ENCODE measurements at places on chromosomes 12 and 14. TPM values are rescaled to one million over a fixed set of nuclear protein-coding genes. Genes with fewer than 3 reads are reported as not detected.

DNA sequence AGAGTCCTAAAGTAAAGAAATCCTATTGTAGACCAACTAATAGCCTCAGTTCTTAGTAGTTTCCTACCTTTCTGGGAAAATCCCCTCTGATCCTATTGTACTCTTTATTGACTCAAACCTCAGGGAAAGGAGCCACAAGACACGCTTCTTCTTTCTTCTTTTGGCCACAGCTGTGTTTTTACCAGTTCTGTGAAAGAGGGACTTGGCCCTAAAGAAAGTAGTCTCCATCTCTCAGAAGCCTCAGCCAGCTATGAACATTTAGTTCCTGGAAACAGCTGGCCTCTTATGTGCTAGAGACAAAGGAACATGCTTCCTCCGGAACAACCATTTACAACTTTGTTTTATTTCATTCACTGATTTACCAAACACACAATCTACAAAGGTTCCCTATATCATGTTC lies 66.1 kb upstream of the ARID2 start:
- peak; percentile 55 for DNase-seq

- DNase-seq, result peak; percentile 43
Observed at GRCh38 chr14:90087433-90087832, 25.6 kb downstream of the KCNK13 start.

DNA sequence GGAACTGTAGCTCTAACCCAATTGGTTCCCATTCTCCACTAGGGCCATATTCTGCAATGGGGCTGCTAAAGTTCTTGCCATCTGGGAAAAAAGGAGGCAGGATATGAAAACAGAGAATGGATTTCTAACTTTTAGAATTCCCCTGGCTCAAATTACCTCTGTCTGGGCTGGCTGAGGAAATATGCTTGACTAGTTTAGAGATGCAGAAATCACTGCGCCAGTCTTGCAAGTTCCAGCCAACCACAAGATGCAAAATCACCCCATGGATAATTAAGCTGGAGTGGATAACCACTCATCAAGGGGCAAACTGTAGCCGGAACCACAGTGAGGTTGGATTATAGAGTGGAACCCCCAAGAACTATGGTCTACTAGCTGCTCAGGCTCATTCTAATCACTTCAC lies 126.3 kb downstream of the RALGAPA1 start:
- DNase-seq, result no peak

- no peak for DNase-seq
Observed at GRCh38 chr14:27392153-27392552, 794.3 kb upstream of the NOVA1 start.

GRCh38 chr12:120231316-120232011 lies 30.6 kb upstream of the RPLP0 start:
- peak; percentile 95 for DNase-seq

DNA sequence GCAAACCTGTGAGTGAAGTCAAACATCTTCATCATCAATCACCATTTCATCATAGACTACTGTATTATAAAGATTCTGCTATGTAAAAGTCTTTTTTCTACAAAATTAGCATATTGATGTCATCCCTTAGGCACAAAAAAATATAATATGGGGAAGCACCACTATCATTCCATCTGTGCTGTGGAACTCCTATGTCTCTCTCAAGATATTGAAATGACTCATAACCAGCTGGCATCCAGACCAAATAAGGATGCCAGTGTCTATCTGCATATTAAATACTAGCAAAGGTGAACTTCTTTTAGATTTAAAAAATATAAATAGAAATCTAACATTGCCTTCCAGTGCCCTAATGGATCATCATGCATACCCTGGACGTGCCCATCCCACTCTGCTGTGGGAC lies 17.9 kb upstream of the DCAF5 start:
- DNase-seq, result no peak

DNA sequence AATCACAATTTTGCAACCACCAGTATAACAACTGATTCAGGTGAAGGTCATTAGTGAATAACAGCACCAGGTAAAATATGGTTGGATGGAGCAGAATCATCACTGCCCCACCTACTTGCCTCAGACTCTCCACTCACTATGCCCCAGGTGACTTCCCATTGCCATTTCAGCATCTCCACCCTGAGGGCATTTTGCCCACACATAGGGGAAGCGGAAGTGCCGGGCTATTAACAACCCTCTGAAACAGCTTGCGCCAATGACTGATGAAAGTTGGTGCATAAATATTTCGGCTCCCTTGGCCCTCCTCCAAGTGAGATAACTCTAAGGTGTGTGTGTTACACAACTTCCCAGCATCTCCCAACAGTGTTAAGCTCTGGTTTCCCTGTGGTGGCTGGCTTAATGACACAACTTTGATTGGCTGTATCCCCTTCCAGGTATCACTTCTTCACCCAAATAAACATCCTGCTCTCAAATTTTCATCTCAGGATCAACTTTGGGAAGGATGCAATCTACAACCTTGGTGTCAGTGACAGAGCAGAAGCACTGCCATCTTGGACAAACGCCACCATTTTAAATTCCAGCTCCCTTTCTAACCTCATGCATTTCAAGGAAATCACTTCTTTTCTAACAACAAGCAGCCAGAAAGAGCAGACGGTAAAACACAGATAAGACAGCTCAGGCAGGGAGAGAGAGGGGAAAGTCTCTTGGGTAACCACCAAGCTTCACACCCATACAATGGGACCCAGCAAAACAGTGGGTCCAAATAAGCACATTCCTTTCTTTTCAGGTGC lies 73.6 kb upstream of the PPP2R5C start:
- DNase-seq, result no peak

GRCh38 chr14:46490238-46490685 lies 161.3 kb downstream of the RPL10L start:
- DNase-seq, result peak; percentile 7

DNA sequence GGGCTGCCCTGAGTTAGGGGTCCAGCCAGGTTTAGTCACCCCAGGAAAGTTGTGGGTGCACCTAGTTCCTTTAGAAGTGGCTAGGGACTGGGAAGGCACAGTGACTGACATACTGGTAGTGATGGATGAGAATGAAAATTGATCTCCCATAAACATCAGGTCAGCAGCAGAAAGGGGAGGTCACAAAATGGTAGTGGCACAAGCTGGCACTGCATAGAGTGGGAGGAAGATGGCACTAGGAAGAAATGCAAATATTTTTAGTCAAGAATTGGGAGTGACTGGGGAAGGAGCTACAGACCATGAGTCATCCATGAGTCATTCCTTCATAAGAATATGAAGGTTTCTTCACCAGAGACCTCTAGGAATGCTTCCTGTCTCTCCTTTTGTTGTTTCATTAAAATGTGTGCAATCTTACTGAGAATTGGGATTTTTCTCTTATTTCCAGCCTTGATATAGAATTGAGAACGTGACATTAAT lies 198.3 kb upstream of the AMIGO2 start:
- no peak for DNase-seq

- no peak for DNase-seq
Observed at GRCh38 chr12:49539406-49540228, 787 bp downstream of the KCNH3 start.

- DNase-seq, result no peak
Observed at GRCh38 chr12:31822761-31823160, 93.9 kb upstream of the AMN1 start.

GRCh38 chr14:90626550-90626949 lies 189.7 kb downstream of the TTC7B start:
- no peak for DNase-seq

DNA sequence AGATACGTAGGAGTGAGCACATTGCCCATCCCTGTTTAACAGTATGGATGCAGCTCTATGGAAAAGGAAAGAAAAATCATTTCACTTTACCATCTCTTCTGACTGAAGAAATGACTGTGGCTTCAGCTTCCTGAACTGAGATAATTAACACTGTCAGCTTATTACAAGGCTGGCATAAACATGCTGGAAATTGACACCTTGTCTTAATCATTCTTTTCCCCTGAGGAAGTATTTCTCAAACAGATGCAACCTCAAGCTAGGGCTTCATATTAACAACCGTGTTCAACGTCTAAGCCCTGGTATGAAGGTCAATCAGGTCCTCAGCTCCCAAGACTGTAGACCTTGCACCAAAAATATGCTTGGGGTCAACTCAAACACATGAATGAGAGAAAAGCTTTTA lies 25.0 kb downstream of the RERG start:
- DNase-seq, result no peak

GRCh38 chr12:789852-790563 lies 37.6 kb downstream of the WNK1 start:
- no peak for DNase-seq

DNA sequence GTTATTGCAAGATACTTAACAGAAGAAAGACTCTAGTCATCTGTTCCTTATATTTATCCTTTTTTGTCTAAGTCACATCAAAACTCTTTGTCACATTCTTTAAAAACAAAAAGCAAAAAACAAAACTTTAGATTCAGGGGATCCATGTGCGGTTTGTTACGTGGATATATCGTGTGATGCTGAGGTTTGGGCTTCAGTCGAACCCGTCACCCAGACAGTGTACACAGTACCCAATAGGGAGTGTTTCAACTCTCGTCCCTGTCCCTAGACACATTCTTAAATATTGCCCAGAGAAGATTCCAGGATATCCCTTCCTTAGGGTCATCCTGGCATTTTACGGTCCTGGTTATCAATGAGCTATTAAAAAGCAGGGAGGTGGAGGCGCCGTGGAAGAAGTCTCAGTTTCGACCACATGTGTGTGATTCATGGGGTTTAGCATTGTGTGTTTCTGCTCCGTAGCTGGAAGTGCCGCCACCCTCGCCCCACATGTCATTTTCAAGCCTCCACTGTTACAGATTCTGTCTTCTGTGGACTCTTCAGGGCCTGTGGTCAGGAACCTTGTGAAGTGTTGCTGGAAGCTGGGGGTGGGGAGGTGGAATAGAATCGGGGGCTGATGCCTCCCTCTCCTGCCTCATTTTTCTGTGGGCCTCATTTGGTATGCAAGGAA lies 19.9 kb downstream of the CCND2 start:
- no peak for DNase-seq

DNA sequence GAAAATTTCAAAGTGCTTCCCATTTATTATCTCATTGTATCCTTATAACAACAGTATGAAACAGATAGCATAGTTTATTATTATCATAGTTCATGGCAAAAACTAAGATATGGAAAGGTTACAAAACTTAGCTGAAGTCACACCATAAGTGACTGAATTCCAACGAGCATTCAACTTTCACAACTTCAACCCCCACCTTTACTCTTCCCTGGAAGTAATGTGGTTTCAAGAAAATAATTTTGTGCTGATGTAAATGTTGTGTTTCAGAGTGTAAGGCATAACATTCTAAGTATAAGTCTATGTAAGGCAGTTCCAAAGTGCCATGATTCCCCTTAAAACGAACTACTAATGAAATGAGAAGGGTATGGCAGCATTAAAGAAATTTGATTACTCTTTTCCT lies 454.5 kb downstream of the BCAT1 start:
- DNase-seq, result no peak

DNA sequence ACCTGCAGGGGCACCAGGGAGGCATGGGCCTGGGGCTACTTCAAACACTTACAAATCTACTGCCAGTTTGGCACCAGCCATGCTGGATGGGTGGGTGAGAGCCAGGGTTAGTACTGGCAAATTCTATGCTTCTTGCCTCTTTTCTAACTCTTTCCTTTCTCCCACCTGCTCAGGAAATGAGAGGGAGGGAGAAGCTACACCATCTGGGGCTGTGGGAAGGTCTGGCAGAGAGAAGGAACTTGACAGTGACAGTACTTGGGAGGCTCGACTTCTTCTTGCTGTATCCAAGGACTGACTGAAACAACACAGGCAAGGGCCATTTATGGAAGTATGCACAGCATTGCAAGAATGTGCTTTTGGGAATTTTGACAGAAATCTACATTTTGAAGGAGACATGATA lies 149.6 kb upstream of the DYRK2 start:
- no peak for DNase-seq

- no peak for DNase-seq
Observed at GRCh38 chr12:24012528-24012927, 63.1 kb upstream of the SOX5 start.

DNA sequence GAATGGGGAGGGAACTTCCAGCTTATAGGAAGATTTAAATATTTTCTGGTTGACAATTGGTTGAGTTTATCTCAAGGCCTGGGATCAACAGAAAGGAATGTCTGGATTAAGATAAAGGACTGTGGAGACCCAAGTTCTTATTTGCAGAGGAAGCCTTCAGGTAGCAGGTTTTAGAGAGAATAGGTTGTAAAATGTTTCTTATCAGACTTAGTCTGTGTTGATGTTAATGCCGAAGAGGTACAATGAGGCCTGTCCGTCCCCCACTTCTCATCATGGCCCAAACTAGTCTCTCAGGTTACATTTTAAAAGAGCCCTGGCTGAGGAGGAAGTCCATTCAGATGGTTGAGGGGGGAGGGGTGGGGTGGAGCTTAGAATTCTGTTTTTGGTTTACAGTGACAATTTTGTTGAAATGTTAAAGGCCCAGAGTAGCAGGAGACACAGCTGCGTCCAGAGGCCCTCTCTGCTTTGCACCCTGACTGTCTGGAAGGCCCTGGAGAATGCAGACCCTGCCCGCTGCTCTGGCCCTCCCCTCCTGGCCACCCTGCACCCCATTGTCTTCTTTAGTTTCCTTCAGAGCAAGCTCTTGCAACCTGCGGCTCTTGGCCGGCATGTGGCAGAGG lies 672.5 kb upstream of the TMEM132C start:
- DNase-seq, result no peak

GRCh38 chr12:115857923-115858322 lies 419.6 kb downstream of the MED13L start:
- DNase-seq, result no peak

SDSL gene
- 1.4 TPM for polyA plus RNA-seq

LAG3 gene
- 0.65 TPM for polyA plus RNA-seq

RND1 gene
- polyA plus RNA-seq, result 0.37 TPM

SLC2A14 gene
- 0.39 TPM for polyA plus RNA-seq

TTC9 gene
- 8.0 TPM for polyA plus RNA-seq

KRT2 gene
- polyA plus RNA-seq, result not detected

GLIPR1L2 gene
- 0.86 TPM for polyA plus RNA-seq

FAM161B gene
- 8.1 TPM for polyA plus RNA-seq

SLC17A8 gene
- polyA plus RNA-seq, result 0.64 TPM
